Activated CD8-positive, alpha-beta memory T cell treated with anti-CD3 and anti-CD28 coated beads for 24 hours (primary cell): ENCODE measurements at places on chromosomes 3 and 15.

DNA sequence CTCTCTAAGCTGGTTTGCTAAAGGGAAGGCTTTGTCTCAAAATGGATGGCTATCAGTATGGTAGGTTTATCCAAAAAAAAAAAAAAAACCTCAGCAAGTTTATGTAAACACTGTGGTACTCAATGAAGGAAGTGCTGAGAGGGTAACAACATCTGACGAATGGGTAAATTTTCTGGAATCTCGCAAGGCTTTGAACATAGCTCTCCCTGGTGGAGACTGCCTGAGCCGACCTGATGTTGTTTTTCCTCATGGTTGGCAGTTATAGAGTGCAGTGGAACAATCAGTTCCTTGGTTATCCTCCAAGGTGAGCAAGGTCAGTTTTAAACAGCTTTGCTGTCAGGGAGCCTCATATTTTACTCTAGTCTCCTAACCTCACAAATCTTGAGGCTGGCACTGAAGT lies 94.6 kb downstream of the ZPLD1 start:
- no peak for DNase-seq

GRCh38 chr3:33132019-33132360 lies 18.2 kb downstream of the CRTAP start:
- no peak for DNase-seq

- DNase-seq = no peak
Measured at GRCh38 chr3:54358316-54358715, 236.0 kb downstream of the CACNA2D3 start.

DNA sequence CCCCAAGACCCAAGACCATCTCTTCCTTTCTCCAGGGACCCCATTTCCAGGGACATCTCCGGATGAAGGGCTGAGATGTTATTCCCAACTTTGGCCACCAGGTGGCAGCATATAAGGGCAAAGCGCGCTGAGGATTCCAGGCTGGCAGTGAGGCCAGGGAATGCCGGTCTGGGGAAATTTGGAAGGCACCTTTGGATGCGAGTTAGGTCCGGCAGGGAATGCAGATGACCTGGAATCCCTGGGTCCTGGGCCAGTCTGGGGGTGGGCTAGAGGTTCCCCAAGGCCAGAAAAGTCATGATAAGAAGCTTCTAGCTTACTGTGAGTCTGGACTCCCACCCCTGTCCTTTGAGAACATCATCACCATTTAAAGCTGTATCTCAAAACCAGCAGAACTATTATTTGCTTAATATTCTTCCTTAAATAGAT lies 1.6 kb upstream of the CHST13 start:
- peak; percentile 80 for DNase-seq

- DNase-seq = peak; percentile 65
Measured at GRCh38 chr15:83559310-83559966, 94.5 kb upstream of the ADAMTSL3 start.

DNA sequence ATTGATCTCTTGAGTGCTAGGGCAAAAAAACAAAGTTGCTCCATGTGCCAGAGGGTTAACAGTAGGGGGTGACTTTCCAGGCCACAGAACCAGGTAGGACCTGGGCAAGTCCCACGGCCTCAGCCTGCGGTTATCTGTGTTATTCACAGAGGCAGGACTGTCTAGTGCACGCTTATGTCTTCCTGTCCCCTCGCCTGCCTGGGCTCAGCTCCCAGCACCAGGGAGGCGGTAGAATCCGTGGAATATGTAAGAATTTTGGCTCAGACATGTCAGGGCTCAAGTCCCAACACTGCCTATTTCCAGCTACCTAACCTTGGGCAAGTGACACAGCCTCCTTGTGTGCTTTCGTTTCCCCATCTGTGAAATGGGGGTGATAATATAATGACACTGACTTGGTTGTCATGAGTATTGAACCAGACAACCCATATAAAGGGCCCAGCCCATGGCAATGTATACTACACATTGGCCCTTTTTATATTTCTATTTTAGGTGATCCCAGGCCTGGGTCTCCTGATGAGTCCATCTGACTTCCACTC lies 44.3 kb upstream of the FLNB start:
- DNase-seq = no peak

- no peak for DNase-seq
Measured at GRCh38 chr3:150414959-150415358, 6.9 kb downstream of the TSC22D2 start.

GRCh38 chr3:8854656-8855055 lies 85.2 kb upstream of the OXTR start:
- no peak for DNase-seq
